ENCODE measurements at places on chromosomes 12 and 14.

DNA sequence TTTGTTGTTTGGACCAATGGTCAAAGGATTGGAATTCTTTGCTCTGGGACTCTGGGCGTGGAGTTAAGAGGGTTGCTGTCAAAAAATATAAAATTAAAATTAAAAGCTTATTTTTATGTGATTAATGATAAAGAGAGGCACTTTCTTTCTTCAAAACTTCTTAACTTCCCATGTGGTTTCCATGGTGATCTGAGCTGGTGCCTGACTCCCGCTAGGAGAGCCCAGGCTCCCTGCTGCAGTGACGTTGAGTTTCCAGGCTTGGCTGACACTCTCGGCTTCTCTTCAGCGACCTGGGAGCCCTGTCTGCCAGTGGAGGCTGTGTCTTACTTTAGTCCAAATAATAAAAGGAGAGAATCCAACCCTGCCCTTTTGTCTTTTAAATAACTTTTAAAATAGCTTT, 84.4 kb downstream of the GALC start:
- DNase-seq: no peak

DNA sequence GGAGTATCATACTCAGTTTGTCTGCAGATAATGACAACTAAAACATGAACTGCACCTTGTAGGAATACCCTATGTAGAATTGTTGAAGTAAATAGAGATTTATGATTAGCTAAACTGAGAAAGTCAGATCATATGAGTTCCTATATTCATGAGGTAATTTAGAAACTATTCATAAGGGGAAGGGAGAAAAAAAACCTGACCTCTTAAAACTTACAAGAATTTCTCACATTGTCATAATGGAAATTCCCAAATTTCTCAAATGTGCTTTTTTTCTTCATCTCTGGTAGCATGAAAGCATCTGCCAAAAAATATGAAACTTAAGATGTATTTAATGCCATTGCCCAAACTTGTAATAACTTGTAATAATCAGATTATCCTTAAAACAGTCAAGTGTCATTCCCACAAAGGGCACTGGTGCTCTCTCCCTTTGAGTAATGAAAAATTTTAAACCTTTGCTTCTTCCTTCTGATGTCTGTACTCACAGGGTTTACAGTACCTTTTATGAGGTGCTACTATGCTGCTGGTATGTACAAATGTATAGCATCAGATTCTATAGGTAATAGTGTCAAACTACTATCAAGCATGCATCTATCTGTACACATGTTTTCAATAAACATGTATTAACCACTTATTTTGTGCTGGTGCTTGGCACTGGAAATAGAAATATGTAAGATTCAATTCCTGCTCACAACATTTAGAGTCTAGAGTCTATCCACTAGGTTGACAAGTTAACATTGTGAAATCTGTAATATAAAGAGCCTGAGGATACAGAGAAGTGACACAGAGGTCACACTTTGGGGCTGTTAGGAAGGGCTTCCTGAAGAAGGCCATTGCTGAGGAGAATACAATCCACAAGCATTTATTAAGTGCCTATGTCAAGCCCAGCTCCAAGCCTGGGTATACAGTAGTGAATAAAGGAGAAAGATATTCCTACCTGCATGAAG, 17.4 kb upstream of the DRAM1 start:
- no peak for DNase-seq

DNA sequence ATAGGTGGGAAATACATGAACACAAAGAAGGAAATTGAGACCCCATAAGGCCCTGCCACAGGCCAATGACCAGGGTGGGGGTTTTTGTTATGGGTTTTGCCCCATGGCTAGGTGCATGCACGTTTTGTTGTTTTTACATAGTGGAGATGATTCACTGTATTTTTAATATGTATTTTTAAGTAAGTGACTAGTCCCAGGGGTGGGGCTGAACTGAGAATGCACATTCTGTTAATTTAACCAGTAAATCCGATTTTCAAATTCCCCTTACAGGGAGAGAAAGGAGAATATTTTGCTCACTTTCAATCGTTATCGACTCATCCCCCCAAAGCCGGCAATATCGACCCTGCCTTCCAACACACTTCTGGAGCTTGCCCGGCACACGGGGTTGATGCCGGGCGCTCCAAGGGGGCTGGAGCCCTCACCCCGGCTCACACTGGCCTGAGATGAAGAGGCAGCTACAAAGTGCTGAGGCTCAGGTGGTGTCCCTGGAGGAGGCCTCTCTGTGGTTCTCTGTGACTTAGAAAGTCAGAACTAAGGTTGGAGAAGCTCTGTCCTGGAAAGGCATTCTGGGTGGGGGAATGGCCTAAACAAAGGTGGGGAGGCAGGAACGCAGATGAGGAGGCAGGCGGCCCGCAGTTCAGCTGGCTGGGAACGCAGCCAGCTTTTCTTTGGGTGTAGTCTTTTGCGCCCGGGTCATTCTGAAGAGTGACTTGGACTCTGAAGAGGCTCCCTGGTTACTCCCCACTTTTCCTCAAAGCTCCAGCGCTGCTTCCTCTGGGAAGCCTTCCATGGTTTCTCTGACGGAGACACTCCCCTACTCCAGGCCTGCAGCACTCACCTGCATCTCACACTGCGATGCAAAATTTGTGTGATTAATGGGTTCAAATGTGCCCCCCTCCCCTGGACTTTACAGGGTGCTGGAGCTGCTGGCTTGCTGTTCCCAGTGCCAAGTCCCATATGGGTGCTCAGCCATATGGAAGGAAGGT, 50.7 kb upstream of the DLK1 start:
- DNase-seq: no peak

- no peak for DNase-seq
These were observed 86.3 kb downstream of the IRF2BPL start for GRCh38 chr14:76941946-76942805.

DNA sequence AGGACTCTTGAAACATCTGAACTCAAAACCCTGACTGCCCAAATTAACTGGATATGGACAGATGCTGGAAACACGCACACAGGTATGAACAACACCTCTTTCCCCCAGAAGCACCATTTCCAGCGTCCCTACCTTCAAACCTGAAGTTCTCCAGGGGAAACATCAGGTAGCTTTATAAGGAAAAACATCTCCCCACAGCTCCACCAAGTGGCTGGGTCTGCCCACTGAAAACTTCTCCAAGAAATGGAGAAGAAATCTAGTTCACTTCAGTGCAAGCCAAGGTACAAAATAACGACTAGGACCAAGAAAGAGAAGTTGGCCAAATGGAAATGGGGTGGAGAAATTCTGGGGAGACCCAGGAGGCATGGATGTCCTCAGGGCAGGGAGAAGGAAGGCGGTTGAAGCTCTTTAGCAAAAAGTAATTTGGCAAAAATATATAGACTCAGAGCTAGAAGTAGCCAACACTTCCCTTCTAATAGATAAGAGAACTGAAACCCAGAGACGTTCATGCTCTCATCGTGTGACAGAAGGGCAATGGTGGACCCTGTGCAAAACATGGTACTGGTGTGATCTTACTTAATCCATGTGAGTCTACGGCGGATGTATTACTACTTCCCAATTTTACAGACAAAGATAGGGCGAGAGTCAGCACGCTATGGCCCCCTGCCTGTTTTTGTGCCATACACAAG, 10.5 kb upstream of the NUAK1 start:
- no peak for DNase-seq

- no peak for DNase-seq
These were observed 40.5 kb upstream of the TBC1D15 start for GRCh38 chr12:71799106-71799505.

DNA sequence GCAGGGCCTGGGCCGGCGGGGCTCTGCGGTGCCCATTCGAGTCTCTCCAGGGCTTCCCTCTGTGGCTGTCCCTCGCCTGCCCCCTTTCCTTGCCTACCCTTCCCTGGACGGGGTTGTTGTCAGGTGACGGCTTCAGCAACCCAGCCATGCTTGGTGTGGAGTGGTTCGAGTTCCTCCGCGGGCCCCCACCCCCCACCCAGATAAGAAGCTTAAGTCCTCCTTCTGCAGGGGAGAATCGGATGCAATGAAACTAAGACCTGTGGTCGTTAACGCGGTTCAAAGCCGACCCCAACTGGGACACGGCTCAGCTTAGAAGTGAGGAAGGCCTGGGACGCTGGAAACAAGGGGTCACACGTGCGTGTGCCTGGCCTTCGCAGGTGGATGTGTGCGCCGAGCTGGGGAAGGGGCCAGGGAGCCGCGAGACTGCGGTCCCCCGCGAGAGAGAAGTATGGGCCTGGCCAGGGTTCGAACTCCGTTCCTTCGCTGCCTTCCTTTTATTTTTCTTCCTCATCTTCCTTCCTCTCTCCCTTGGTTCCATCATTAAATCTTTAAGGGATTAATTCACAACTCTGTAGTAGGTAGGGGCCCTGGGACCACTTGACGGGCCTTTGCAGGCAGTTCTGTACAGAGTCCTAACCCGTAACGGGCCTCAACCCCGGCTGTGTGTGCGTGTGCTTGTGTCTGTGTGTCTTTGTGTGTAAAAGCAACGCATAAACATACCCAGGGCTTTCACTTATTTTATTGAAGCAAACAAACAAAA, 3.5 kb downstream of the TTC6 start:
- no peak for DNase-seq

DNA sequence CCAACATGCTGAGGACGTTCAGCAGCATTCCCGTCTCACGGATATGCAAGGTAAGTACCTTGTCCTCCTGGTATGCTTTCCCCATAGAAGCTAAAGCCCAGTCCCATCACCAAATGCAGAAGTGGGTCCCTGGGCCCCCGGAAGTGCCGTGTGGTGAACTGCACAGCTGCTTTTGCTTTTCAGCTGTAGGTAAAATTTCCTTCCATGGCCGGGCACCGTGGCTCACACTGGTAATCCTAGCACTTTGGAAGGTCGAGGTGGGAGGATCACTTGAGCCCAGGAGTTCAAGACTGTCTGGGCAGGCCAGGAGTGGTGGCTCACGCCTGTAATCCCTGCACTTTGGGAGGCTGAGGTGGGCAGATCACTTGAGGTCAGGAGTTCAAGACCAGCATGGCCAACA, 44.1 kb downstream of the HSP90AA1 start:
- DNase-seq: no peak

- no peak for DNase-seq
These were observed 21.9 kb downstream of the GABARAPL1 start for GRCh38 chr12:10234562-10234961.

DNA sequence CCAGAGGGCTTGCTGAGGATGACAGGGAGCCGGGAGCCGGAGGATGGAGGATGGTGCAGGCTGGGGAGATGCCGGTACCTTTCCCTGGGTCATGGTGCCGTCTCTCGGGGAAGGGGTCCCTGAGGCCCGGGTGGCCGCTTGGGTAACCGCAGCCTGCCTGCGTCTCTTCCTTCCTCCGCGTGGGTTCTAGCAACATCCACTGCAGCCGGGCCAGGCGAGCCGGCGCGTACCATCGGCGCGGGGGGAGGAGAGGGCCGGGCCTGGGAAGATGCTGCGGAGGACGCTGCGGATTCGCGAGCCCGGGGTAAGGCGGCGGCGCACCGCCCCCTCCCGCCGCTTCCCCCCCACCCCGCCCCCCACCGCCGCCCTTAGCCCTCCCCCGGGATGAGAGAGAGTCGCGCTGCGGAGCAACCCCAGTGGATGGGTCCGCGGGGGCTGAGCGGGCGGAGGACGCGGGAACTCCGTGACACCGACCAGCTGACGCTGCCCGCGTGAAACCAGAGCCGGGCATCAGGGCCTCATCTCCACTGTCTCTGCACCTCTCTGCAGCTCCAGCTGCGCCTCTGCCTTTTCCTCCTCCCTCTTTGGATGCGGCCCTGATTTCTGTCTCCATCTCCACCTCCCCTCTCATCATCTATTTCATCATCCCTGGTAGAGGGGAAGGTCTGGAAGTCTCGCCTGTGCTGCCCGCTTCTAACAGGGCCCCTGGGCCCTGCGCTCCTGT, at the start of gene FAIM2:
Gene FAIM2 (minus strand): TSS at position 201 of the 724 bp plus-strand sequence. CDS start 108 bp downstream, at position 93.
- DNase-seq: peak; percentile 62

GRCh38 chr12:13592063-13592942, 389.1 kb downstream of the GRIN2B start:
- no peak for DNase-seq

DNA sequence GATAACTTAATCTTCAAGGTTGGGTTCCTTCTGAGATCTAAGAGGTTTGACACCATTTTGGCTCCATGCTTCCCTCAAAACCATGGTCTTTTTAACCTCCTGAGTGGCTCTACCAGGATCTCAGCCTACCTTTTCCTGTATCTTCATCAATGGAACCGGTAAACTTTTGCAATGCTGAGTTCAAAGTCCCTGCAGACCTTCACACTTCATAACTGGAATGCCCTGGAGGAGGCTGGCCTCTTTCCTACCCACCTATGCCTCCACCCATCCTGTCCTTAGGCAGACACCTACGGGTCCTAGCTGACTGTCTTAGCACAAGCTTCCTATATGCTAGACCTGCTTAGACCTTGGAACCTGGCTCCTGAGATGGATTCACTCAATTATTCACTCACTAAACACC, 89.5 kb upstream of the EEA1 start:
- DNase-seq: no peak

DNA sequence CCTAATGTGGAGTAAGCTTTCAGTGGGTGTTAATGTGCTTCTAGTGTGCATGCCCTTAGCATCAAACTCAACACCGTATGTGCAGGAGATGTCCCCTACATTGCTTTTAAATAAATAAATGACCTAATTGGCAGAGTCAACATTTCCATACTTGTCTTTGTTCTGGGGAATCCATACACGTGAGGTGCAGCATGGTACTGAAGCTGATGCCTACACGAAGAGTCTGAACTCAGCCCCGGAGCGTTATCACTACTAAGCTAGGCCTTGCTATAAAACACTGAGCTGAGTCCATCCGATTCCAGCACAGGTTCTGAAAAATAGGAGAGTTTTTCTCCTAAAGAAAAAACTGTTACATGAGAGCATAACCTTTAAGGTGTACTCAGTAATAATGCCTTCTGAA, 125.0 kb upstream of the DYRK2 start:
- no peak for DNase-seq

DNA sequence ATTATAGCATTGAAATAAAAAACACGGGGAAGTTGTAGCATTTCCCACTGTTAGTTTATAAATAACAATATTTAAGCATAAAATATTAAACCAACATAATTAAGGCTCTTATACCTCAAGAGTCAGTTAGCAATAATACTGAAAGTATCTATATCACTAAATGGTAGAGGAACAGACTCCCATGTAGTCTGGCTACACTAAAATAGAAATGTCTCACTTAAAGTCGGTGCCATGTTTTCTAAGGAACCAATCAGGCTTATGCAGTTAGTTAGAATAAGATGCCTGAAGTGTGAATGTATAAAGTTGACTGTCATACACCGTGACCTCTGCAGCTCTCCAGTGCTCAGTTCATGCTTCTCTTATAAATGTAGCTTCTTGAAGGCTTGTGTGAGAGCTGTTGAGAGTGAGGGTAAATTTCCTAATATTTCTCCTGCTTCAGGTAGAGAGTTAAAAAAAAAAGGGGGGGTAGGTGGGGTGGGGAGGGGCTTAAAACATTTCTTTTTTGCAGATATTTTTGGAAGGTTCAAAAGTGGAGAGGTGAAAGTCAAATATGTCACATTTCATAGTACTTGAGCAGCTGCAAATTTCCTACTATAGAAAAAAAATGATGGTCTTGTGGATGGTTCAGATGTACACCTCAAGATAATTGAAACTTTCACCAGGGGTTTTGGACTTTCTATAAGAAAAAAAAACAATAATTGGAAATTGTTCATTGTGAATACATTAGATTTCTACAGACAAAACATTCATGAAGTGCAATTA, 64.5 kb downstream of the PTCSC3 start:
- DNase-seq: no peak

- no peak for DNase-seq
These were observed 32.3 kb downstream of the NINJ2 start for GRCh38 chr12:630656-631632.

GRCh38 chr12:96235484-96235826, 41.3 kb downstream of the ELK3 start:
- no peak for DNase-seq

GRCh38 chr12:115962216-115962615, 315.3 kb downstream of the MED13L start:
- DNase-seq: no peak

GRCh38 chr12:124273630-124274029, 21.3 kb upstream of the RFLNA start:
- no peak for DNase-seq
